ENCODE measurements at places on chromosomes 5 and 9. TPM values are rescaled to one million over a fixed set of nuclear protein-coding genes. Genes with fewer than 3 reads are reported as not detected.

DNA sequence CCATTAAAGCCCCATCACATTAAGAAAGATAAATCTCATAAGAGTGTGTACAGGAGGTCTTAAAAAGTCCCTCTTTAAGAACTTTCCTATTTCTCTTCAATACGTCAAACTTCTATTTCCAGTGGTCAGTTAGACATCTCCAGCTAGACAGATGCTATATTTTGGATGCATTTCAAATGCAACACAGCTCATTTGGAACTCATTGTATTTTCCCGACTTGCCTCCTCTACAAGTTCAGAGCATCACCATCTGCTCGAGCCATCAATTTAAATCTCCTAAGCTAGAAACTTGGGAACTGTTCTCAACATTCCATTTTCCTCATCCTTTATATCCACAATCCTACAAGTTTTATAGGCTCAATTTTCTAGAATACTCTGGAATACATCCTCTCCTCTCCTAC, 3.2 kb upstream of the UHRF2 start:
- H3K4me3 ChIP-seq: no peak overlapping the region
- no peaks in the 10 kb centered on the region for H3K27me3 ChIP-seq
- H3K4me1 ChIP-seq: peaks cover 5% of the 10 kb centered on the region

GRCh38 chr5:42912184-42912798, 100.6 kb upstream of the SELENOP start:
- H3K36me3 ChIP-seq: no peaks in the 10 kb centered on the region
- H3K27me3 ChIP-seq: no peaks in the 10 kb centered on the region
- H3K4me1 ChIP-seq: peaks cover 8% of the 10 kb centered on the region
- DNase-seq: no peak
- H3K4me3 ChIP-seq: no peak overlapping the region
- no peak overlapping the region for H3K27ac ChIP-seq

The FAT2 gene
- not detected for total RNA-seq

GRCh38 chr5:125272357-125272756, 525.9 kb upstream of the ZNF608 start:
- no peaks in the 10 kb centered on the region for H3K4me1 ChIP-seq
- no peak for DNase-seq
- no peaks in the 10 kb centered on the region for H3K36me3 ChIP-seq
- no peak overlapping the region for H3K27ac ChIP-seq
- H3K4me3 ChIP-seq: no peak overlapping the region
- no peaks in the 10 kb centered on the region for H3K27me3 ChIP-seq

DNA sequence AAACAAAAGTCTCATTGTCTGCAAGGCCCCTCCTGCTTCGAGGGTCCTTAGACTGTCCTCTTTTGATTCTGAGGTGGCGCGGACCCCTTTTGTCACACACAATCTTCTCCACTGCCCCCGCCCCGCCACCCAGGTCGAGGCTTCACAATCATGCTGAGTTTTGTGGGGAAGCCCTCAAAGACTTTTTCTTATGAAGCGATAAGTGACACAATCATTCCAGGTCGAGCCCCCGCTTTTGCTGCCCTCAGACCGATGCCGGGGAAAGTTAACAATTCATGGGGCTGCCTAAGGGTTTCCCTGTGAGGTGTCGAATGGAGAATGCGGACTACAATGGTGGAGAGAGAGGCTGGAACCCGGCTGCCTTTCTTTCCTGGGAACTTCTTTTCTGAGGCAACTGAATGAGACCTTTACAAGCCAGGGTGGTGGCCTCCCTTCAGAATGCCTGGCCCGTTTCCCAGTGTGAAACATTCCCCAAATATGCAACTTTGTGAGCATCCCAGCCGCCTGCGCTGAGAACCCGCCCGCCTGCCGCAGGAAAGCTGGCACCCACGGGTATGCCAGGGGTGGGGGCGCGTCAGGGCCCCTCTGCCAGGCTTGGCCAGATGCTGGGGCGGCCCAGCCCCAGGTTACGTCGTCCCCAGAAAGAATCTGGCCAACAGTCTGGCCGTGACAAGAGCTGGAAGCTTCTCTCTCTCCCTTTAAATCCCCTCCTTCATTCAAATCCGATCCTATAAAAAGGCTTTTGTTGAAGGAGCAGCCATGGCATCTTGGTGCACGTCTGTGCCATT, 71.9 kb downstream of the MAP1B start:
- H3K36me3 ChIP-seq: no peaks in the 10 kb centered on the region
- H3K27me3 ChIP-seq: no peaks in the 10 kb centered on the region
- no peak overlapping the region for H3K27ac ChIP-seq
- no peaks in the 10 kb centered on the region for H3K4me1 ChIP-seq
- DNase-seq: no peak

Data from right lobe of liver (tissue), 6 donors.